ENCODE measurements at places on chromosomes 7 and 10.
A peak's percentile ranks its signal among the peaks of the same experiment; 100 is the strongest.

- DNase-seq, result peak; percentile 83
Measured at GRCh38 chr7:121083138-121083789, 94.8 kb downstream of the CPED1 start.

- no peak for DNase-seq
Measured at GRCh38 chr10:121597504-121598262, 561 bp downstream of the FGFR2 start.

DNA sequence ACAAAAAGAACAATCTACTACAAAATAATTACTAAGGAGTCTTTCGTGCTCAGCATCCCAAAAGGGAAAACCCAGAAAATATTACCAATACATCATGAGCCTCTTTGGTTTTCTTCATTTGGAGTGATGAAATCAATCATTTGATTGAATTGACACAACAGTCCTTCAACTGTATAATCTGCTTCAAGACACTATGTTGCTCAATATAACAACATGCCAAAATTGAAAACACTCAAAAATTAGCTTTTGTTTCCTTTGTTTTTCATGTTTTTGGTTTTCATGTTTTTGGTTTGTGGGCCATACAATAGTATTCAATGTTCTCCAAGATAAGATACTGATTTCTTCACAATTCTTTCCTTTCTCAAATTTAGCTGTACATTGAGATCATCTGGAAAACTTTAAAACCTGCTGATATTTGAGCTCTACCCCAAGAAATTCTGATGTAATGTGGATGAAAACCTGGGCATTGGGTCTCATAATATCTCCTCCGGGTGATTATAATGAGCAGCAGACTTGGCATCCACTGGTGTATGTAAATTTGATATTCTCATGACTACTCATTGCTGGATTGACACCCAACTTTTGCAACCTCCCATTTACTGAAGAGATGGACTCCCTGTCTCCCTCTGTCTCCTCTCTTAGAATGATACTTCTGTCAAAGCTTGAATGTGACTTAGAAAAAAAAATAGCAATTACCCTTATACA is 4.6 kb downstream of the SOSTDC1 start:
- no peak for DNase-seq

GRCh38 chr10:98077223-98077622 is 46.8 kb upstream of the CRTAC1 start:
- no peak for DNase-seq

DNA sequence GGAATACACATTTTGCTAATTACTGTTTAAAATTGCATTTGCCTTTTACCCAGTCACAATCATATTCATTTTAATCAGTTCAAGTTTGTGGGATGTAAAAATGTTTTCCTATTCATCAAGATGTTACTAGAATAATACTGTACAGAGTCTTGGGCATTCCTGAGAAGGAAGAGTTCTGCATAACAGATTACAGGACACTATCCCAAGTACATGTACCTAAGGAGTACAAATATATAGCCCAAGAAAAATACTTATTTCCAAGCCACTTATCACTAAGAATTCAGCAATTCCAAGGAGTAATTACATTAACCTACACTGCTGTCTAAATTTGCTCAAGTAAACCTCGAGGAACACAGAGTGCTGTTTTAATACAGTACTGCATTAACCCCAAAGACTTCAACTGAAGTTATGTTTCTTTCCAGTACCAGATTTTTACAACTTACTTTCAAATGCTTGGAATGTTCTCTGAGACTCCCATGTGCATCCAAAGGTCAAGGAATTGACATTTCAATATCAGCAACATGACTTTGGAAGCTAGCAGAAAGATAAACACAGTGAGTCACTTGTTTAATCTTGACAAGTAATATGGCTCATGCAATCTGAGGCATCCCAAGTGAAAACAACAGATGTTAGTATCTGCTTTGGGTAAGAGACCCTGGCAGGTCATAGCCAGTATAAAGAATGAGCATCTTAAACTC is 125.4 kb upstream of the BET1 start:
- peak; percentile 66 for DNase-seq

DNA sequence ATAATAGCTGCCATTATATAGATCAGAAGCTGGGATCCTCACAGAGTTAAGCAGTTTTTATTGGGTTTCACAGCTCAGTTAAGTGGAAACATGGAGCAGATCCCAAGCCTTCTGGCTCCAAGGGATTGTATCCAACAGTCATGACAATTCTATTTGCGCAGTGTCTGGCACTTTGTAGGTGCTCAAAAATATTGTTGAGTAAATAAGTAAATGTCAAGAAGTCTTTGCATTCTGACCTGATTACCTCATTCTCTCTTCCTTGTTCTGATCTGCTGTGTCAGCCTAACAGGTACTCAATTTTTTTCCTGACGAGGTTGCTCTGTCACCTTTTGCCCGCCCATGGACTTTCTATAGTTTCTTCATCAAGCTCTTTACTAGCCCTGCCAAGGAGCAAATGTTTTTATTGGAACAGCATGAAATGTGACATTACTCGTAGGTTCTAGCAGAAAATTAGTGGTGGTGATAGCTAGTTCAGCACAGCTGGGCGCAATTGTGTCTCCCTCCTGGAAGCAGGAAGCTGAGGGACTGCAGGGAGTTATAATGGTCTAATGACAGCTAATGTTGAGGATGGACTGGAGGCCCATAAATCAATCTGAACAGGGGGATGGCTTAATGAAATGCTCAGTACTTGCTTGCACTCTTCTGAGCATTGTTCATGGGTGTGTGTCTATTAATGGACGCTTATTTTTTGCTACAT is 680.2 kb downstream of the CCSER2 start:
- DNase-seq, result no peak

DNA sequence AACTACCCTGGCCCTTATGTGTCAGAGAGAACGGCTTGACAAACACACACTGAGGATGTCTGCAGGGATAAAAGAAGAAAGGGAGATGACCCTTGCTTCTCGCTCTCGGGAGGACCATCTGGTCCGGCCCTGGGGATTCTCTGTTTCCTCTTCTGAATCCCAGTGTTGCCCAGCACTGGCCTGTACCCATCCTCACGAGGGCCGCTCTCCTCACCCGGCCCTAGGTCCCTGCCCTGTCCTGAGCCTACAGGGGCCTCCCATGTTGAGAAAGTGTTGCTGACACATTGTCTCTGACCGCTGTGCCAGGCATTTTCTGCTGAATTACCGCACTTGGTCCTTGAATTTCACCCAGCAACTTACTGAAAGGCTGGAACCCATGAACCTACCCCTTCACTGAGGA is 171.9 kb upstream of the LANCL2 start:
- no peak for DNase-seq

GRCh38 chr7:40916813-40917212 is 782.0 kb downstream of the SUGCT start:
- DNase-seq, result no peak

GRCh38 chr7:1973321-1974251 is 259.2 kb downstream of the MAD1L1 start:
- DNase-seq, result no peak

- DNase-seq, result no peak
Measured at GRCh38 chr7:45069444-45070253, 19.1 kb downstream of the NACAD start.

- DNase-seq, result no peak
Measured at GRCh38 chr7:10875080-10875479, 98.6 kb upstream of the PHF14 start.

GRCh38 chr7:31432836-31433340 is 81.0 kb upstream of the ITPRID1 start:
- DNase-seq, result no peak

DNA sequence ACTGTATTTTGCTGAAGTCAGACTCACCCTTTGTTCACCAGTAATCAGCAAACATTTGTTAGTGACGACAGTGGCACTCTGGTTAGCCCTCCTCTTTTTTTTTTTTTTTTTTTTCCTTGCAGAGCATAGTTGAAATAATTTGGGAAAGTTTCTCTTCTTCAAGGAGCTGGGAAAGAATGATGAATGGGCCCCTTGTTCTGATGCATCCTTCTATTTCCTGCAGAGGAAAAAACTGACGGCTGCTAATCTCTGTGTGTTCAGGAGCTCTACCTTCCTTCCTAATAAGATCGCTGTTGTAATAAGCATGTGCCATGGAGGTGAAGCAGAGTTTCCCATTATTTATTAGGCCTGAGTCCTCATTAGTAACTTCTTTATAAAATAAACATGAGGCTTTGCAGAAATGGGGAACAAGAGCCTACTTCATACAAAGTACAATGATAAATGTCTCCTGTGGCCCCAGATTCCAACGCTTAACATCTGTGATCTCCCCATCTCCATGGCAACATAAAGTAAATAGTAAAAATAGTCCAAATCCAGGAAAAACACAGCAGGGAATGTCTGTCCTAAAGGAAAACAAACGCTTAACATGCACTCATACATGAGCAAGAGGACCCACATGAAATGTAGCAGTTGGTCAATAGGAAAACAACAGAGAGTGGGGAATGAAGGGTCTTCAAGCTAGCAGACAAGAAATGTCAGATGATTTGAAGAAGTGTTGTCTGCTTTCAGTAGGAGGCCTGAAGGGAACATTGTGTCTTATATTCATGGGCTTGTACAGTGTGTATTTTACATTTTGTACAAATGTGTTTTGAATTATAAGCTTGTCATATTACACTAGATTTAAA is 59.1 kb upstream of the CALD1 start:
- DNase-seq, result peak; percentile 56

DNA sequence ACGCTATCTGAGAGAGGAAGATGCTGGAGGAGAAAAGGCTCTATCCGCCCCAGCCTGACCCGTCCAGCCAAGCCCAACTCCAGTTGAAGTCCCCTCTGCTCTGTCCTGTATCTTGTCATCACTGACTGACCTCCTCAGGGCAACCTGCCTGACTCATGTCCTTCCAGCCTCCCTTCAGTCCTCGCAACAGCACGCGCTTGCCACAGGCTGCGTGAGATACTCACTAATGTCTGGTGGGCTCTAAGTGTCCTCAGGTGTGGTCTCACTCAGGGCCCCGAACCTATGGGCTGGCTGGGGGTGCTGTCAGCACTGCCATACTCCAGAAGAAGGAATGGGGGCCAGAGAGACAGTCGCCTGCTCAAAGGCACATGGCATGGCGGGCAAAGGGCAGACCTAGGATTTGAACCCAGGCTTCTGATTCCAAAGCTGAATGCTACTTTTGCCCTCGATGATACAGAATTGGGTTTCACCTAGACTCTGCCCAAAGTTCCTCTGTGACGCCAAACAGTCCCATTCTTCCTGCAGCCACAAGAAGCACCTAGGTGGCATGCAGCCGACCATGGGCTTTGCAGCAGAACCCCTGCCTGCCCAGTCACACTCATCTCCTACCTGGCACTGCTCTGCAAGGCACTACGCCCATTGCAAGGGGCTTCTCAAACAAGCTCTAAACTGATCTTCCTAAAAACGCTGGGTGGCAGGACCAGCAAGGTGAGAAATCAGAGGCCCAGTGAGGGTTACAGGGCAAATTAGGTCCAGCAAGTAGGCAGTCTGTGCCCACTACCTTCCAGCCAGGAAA is 8.5 kb downstream of the FAM53B start:
- no peak for DNase-seq

GRCh38 chr10:119480667-119481066 is 61.9 kb downstream of the RGS10 start:
- DNase-seq, result peak; percentile 71

DNA sequence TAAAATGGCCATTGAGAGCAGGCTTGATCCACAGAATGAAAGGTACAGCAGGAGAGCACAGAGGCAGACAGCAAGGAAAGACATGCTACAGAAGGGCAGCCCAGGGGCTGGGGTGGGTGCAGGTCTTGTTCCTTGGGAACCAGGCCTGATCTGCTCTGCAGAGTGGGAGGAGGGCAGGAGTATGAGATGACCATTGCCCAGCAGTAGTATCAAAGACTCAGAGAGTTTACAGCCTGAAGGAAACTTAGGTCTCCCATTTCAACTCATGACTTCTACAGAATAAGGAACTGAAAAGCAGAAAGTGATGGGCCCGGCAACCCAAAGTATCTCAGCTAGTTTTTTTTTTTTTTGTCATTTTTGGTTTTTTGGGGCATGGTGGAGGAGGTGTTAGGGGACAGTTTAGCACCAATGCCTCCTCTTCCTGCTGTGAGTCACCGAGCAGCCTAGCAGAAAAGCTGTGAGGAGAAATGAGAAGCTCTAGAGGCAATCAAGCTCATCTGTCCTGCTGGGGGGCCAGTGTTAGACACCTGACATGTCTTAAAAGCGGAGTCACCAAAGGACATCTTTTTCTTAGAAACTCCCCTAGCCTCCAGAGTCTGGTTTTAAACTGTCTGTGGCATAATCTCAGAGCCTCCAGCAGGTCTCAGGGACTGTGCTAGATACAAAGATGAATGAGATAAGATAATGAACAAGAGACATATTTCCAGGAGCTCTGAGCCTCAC is 34.3 kb upstream of the HERPUD2 start:
- no peak for DNase-seq

GRCh38 chr7:140391634-140392033 is 6.7 kb downstream of the SLC37A3 start:
- no peak for DNase-seq

GRCh38 chr10:54800741-54801421 is at the start of gene PCDH15:
TSS of gene PCDH15 (minus strand) at chr10:54801231. CDS start at chr10:54664262, 136,969 bp downstream.
- no peak for DNase-seq

DNA sequence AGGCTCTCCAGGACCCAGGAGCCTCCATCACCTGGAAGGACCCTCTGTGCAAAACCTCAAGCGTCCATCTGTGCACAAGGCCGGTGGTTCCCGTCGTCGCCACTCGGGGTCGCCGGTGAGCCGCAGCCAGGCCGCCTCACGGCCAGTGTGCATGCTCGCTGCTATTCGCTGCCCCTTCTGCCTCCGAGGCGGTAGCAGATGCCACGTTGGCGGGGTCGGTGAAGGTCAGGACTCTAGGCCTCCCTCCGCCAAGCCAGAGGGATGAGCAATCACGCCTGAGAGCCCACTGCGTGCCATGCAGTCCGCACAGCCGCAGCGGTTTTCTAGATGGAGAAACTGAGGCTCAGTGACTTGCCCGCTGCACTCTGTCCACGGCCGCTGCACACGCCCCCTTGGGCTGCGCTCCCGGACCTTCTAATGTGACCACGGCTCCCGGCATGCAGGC is 5.7 kb downstream of the UPK3B start:
- peak; percentile 64 for DNase-seq

All from myocyte (in vitro differentiated cells).